ENCODE measurements at places on chromosomes 3 and 15. TPM values are rescaled to one million over a fixed set of nuclear protein-coding genes. Genes with fewer than 3 reads are reported as not detected.

The PCLAF gene
- total RNA-seq = 119 TPM

The GALNT15 gene
- 0.09 TPM for total RNA-seq

The PPIP5K1 gene
- 35.6 TPM for total RNA-seq

The STARD5 gene
- total RNA-seq = 7.2 TPM

The CSTA gene
- total RNA-seq = not detected

The PRICKLE2 gene
- 10.7 TPM for total RNA-seq

The TXNRD3 gene
- total RNA-seq = 10.3 TPM

- peak; percentile 77 for DNase-seq
These were observed at the start of gene BOC for GRCh38 chr3:113211330-113212149. Gene BOC, plus strand, starts transcription at chr3:113211557. Its CDS starts 38,246 bp downstream, at chr3:113249803.

- DNase-seq = no peak
These were observed 21.0 kb downstream of the MBNL1 start for GRCh38 chr3:152289708-152290107.

GRCh38 chr3:18445401-18446148 is 20.4 kb upstream of the SATB1 start:
- DNase-seq = peak; percentile 27

- no peak for DNase-seq
These were observed 113.9 kb downstream of the TFDP2 start for GRCh38 chr3:142035308-142035922.

- no peak for DNase-seq
These were observed 62.6 kb downstream of the RGMA start for GRCh38 chr15:93026380-93026817.

DNA sequence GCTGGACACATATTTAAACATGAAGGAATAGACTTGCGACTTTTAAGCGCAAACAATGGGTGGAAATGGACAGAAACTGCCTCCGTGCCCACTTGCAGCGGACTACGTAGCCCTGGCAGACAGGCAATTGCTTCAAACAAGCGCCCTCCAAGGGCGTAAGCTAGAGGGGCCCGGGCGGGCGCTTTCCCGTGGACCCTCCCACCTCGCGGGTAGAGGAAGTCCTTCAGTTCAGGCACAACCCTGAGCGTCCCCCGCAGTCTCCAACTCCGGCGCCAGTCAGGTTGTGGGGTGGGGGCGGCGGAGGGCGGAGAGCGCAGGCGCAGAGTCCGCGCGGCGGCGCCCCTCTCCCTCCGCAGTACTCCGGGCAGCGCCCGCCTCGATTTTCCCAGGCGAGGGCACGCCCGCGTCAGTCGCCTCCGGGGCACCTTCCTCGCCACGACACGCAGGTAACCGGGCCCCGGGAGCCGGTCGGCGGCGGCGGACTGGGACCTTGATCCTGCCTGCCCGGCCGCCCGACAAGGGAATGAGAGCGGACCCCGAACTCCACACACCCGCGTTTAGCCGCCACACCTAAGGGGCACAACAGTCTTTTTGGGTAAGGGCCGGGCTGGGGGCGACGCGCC is at the start of gene SLC35G2:
Gene SLC35G2, plus strand, starts transcription at position 358 of the 623 bp plus-strand sequence. CDS start 35,335 bp downstream, outside the sequence.
- peak; percentile 81 for DNase-seq

DNA sequence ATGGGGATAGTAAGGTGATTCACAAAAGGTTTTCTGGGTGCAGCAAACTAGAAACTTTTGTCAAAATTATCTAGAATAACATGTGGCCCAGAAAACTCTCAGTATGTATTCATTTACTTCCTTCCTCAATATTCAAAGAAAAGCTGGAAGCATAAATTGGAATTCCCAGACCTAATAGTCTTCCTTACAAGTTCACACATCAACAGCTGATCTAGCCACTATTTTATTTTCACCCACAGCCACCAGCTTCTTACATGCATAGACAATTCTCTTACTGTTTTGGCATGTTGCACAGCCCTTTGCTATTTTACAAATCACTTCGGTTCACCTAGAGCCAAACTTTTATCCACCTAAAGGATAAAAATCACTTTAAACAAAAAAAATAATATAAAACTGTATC is 647.8 kb upstream of the CCDC54 start:
- no peak for DNase-seq

- DNase-seq = no peak
These were observed 32.6 kb upstream of the NOX5 start for GRCh38 chr15:68981941-68982340.

DNA sequence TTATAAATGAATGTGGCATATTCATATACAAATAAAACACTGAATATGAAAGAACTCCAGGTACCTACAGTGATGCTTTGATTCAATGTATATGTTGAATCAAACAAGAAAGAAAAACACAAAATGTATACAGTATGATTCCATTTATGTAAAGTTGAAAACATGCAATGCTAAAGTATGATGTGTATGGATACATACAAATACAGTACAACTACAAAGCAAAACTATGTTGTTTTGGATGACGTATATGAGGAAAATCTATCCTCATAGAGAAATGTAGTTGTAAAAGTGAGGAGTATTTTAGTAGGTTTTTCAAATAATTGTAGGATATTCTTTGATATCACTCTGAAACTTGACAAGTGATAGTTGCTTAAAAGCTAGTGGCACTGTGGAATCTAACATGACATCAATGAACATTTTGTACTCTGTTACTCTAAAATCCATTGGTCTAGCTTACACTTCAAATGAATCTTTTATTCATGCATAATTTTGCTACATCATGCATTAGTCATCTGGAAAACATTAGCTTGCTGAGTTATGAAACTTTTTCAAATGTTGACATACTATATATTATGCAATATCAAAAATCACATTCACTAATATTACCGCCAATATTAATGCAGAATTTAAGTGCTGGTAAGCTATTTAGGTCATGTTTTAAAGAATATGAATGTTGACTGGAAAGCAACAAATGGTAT is 278.1 kb upstream of the CHRNA7 start:
- DNase-seq = no peak

GRCh38 chr3:123412811-123413604 is 35.9 kb downstream of the ADCY5 start:
- no peak for DNase-seq

DNA sequence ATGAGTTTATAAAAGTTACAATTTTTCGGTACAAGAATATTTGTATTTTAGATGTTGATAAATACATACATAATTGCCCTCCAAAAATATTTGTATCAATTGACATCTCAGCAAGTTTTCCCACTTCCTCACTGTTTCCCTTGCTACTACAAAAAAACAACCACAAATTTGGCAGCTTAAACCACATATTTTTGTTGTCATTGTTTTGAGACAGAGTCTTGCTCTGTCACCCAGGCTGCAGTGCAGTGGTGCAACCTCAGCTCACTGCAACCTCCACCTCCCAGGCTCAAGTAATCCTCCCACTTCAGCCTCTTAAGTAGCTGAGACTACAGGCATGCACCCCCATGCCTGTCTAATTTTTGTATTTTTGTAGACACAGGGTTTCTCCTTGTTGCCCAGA is 162.8 kb upstream of the RARB start:
- DNase-seq = no peak
